Fibroblast of lung (primary cell): ENCODE measurements at places on chromosomes 1 and 21. TPM values are rescaled to one million over a fixed set of nuclear protein-coding genes. Genes with fewer than 3 reads are reported as not detected.

TMEM51 gene
- total RNA-seq: 6.1 and 6.7 TPM in 2 replicates

DCDC2B gene
- not detected in 2 replicates for total RNA-seq

SLC45A3 gene
- total RNA-seq: 1.5 and 2.3 TPM in 2 replicates

CACNA1S gene
- not detected in 2 replicates for total RNA-seq

CRP gene
- not detected in 2 replicates for total RNA-seq

LDLRAD1 gene
- total RNA-seq: not detected in 2 replicates

S100PBP gene
- 26.7 and 36.3 TPM in 2 replicates for total RNA-seq

WNT3A gene
- not detected in 2 replicates for total RNA-seq

PANK4 gene
- 16.9 and 17.0 TPM in 2 replicates for total RNA-seq

WDR64 gene
- not detected in 2 replicates for total RNA-seq

RIMS3 gene
- total RNA-seq: 0.33 and 0.51 TPM in 2 replicates

SIM2 gene
- not detected in 2 replicates for total RNA-seq

COL24A1 gene
- 2.8 and 3.3 TPM in 2 replicates for total RNA-seq

HP1BP3 gene
- 254 and 255 TPM in 2 replicates for total RNA-seq

RGS8 gene
- total RNA-seq: not detected in 2 replicates

KCNQ4 gene
- under 0.01 TPM in 2 replicates for total RNA-seq

RGS7 gene
- total RNA-seq: 0.51 and 3.6 TPM in 2 replicates

BCAN gene
- under 0.01 TPM in 1 of 2 replicates, not detected in the other for total RNA-seq

NOS1AP gene
- total RNA-seq: under 0.01 and 0.17 TPM in 2 replicates

RGSL1 gene
- total RNA-seq: not detected in 2 replicates

EPHB2 gene
- 11.2 and 12.3 TPM in 2 replicates for total RNA-seq

CFAP141 gene
- total RNA-seq: not detected in 2 replicates

PLA2G2D gene
- total RNA-seq: not detected in 2 replicates

KCNJ9 gene
- under 0.01 TPM in 2 replicates for total RNA-seq

TMEM240 gene
- 4.9 and 5.4 TPM in 2 replicates for total RNA-seq

ESRRG gene
- 0.51 and 0.83 TPM in 2 replicates for total RNA-seq

FOXD3 gene
- total RNA-seq: not detected in 2 replicates

HIVEP3 gene
- 0.51 and 0.83 TPM in 2 replicates for total RNA-seq
